ENCODE measurements at places on chromosomes 4 and X.

DNA sequence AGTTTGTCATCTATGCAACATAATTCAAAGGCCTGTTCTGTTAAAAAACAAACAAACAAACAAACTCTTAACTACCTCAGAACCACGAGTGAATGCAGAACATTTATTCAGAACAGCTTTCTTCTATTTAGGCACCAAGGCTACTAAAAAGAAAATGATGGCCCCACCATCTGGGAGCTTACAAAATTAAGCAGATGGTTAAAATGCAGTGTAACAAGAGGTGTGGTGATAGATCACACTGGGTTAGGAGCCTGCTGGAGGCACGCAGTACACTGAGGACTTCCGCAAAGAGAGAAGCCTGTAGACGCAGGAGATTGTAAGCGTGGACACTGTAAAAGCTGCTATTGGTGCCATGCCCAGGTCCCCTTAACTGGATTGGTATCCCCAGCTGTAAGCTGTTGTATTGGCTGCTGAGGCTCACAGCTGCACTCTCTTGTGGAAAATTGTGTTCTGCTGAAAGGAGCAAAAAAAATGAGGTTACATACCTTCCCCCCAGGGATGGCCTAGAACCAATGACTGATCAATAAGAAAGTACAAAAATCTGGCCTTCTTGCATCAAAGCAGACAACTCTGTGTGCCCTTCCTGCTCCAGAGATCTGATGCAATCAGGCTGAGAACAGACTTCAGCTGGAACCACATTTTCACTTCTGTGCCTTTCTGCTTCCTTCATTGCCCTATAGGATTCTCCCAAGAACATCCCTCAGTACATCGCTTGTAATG, 60.0 kb downstream of the SHROOM3 start:
- DNase-seq = no peak

- DNase-seq = no peak
These were observed 182.8 kb upstream of the GRID2 start for GRCh38 chr4:92120810-92121498.

DNA sequence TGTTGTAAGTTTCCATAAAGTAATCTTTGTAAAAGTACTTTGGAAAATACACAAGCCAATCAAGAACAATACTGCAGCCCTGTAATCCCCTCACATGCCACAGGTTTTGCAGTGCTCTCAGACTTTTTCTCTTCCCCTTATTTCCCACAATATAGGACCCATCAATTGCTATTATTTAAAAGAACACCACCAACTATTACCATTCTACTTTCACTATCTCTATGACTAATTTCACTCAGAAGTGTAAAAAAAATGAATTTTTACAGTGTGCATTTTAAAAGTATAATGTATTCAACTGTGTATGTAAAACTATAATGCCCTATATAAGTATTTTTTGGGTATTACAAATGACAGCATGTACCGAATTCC, 1.7 kb downstream of the ATP8A1 start:
- DNase-seq = no peak

DNA sequence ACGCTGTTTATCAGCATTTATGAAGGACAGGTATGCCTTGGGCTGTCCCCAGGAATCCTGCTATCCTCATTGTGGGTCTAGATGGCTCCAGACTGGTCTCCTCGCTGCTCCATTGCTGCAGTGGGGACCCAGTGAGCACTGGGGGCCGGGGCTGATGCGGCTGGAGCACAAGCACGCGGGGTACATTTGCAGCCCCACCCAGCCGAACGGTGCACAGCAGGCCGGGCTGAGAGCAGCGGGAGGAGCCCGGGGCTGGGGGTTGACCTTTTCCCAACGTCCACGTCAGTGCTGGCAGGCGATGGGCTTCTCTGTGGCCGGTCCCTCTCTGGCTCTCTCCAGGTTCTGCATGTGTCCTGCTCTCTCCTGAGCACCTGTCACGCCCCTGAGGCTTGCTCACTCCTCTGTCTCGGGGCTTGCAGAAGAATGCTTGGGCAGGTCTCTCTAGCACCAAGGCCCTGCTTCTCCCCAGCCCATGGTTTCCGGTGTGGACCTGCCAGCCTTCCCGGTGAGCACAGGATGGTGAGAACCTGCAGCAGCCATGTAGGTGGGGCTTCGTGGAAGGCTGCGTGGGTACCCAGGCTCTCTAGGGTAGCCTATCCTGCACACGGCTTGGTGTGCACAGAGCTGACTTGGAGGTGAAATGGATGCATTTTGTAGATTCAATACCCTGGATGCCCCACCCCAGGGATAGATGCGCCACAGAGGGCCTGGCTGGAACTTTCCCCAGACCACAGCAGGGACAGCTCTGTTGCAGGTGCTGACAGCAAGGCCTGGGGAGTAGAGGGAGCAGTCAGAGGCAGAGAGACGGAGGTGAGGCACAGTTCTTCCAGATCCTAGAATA, 89.1 kb upstream of the ADRA2C start:
- no peak for DNase-seq

- no peak for DNase-seq
These were observed 30.8 kb downstream of the RTL5 start for GRCh38 chrX:72100824-72101351.

DNA sequence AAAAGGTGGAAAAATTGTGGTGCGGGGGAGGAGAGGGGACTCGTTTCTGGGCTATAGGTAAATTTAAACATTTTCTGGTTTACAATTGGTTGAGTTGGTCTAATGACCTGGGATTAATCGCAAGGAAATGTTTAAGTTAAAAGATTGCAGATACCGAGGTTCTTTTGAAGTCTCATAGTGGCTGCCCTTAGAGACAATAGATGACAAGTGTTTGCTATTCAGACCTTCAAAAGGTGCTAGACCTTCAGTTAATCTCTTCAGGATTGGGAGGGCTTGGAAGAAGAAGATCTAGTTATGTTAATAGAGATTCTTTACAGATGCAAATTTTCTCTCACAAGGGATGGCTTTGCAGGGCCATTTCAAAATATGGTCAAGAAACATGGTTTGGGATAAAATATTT, 2286.1 kb upstream of the AGA start:
- DNase-seq = no peak

GRCh38 chr4:182854466-182854865, 62.7 kb downstream of the DCTD start:
- no peak for DNase-seq

GRCh38 chr4:181830404-181831035, 412.7 kb upstream of the TENM3 start:
- no peak for DNase-seq

GRCh38 chr4:98113012-98113411, 30.3 kb downstream of the STPG2 start:
- DNase-seq = peak; percentile 23

- DNase-seq = no peak
These were observed 45.0 kb downstream of the TET2 start for GRCh38 chr4:105191621-105192210.

DNA sequence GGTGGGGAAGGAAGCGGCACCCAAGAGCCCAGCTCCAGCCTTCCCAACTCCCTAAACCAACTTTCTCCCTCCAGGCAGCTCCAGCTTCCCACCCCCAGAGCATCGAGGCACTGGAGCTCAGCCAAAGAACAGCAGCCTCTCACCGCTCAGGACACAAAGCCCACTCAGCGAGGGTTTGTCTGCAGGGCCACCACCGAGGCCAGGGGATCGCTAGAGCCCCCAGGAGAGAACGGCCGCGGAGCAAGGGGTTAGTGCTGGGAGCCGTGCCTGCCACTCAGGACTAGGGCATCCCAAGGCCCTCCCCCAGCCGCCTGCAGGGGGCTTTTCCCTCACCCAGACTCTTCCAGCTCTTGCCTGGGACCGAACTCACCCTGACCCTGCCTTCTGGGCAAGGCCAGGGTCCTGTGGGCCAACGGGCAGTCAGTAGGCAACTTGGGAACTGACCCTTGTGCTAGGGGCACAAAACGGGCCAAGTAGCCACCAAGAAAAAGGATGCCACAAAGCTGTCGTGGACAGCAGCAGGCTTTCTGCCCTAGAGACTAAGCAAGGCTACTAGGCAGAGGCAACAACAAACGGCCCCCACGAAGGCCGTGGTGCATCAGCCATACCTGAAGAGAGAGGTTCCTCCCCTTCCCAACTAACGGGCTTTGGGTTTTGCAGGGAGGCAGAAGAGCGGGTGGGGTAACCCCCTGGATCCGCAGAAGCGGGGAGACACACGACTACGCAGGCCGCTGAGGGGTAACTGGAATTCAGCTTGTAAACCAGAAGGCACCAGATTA, 2.3 kb downstream of the HCFC1 start:
- DNase-seq = no peak

GRCh38 chr4:121057466-121057922, 14.8 kb downstream of the NDNF start:
- no peak for DNase-seq

GRCh38 chr4:42678512-42678911, 21.6 kb upstream of the ATP8A1 start:
- DNase-seq = no peak

- DNase-seq = no peak
These were observed 88.7 kb downstream of the SLC16A2 start for GRCh38 chrX:74509989-74510388.

DNA sequence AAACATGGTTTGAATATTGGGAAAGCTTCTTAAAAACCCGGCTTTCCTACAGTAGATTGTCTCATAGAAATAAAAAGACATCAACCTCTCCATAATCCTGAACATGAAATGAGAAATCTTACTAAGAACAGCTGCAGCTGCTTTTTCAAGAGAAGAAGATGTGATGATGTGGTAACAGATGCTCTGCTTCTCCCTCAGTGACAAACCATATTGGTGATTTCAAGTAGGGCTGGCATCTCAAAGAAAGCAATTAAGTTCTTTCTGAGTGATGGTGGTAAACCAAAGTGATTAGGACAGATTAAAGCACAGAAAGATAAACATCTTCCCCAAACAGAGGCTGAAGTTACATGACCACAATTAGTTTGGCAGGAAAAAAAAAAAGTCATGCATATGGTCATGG, 1477.7 kb downstream of the RAPGEF2 start:
- no peak for DNase-seq

DNA sequence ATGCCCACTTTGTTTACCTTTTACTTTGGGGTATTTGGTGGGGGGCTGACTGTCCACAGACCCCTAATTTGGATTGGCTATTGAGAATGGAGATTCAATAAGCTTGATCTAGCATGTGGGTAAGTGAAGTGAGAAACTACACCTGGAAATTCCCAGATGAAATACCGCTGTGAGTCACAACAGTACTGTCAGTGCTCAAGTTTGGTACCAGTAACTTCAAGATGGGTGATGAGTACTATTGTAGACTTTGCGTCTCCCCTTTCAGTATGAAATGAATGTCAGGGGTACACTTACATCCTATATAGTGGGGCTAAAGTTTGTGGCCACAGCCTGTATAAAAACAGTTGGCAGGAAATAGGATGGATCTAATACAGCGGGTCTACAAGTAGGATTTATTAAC, 33.3 kb downstream of the HMGN5 start:
- DNase-seq = no peak

DNA sequence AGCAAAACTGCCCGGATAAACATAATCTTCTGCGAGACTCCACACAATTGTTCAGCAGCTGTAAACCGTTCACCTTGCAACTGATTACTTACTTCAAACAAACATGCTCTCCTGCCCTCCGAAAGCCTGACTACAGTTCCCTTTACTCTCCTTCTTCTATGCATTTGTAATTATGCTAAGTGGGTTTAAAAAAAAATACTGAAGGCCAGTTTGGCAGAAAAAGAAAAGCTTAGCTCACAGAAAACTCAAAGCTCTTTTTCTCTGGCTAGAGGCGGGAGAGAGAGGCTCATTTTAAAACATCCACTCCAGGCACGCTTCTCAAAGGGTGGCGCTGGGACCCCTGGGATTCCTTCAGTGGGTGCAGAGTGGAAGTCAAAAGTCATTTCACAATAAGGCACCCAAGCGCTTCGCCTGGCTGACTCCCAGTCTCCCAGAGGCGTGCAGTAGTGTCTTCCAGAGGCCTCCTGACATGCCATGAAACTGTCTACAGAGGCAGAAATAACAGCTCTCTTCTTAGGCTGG, 1.9 kb downstream of the DHRSX start:
- peak; percentile 24 for DNase-seq

- DNase-seq = no peak
These were observed 65.8 kb downstream of the ANAPC4 start for GRCh38 chr4:25442863-25443307.

GRCh38 chr4:10925996-10926395, 241.4 kb upstream of the CLNK start:
- DNase-seq = no peak

DNA sequence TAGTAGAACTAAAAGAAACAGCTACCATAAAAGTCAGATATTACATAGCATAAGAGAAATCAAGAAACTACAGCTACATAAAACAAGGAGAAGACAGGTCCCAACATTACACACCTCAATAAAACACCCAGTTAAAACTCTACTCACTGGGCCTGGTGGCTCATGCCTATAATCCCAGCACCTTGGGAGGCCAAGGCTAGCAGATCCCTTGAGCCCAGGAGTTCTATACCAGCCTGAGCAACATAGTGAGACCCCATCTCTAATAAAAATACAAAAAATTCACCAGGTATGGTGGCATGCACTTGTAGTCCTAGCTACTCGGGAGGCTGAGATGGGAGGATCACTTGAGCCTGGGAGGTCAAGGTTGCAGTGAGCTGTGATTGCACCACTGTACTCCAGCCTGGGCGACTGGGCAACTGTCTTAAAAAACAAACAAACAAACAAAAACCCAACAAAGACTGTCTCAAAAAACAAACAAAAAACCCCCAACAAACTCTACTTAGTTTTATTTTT, 15.2 kb upstream of the TXLNG start:
- DNase-seq = no peak

GRCh38 chr4:21450331-21450730, 498.2 kb downstream of the KCNIP4 start:
- no peak for DNase-seq

DNA sequence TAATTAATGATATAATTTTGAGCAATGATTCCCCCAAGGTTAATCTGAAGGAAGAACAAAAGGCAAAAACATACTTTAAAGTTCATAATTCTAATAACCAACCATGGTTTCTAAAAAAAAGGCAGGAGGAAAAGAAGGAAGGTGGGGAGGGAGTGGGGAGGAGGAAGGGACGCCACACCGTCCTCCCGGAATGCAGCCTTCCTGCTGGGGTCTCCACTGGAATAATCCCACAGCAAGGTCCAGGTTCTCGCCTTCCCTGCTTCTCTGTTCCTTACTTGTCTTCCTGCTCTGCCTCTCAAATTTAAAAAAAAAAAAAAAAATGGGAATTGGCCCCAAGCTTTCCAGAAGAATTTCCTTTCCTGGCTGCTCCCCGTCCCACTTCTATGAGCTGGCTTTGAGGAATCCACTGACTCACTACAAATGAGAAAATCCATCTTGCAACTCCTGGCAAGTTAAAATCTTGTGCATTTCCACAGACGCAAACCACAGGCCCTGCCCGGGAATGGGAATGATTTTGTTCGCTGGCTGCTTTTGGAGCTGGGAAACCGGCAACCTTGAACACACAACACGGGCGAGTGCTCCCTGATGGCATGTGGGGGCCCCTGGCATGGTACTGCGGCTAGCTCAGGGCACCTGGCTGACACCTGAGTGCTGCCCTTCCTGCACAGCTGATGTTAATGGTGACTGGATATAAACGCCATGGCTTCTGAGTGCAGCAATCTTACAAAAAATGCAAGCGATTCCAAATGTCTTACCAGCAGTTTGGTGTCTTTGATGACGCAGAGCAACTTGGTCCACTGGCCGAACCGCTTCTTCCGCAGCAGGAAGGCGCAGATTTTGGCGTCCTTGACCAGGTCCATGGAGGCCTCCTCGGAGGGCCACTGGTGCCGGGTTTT, 97.0 kb downstream of the AFAP1 start:
- peak; percentile 97 for DNase-seq
